Hippocampal formation (tissue), 2 donors: ENCODE measurements at places on chromosomes 6 and 20.

GRCh38 chr6:125930765-125931418 lies 25.7 kb upstream of the HINT3 start:
- no peak for DNase-seq

GRCh38 chr20:57711826-57712225 lies 2.0 kb upstream of the PMEPA1 start:
- no peak for DNase-seq

- no peak for DNase-seq
Observed at GRCh38 chr6:51398793-51399192, 580.1 kb downstream of the TFAP2B start.

- no peak for DNase-seq
Observed at GRCh38 chr20:37584238-37584807, 56.6 kb upstream of the BLCAP start.

DNA sequence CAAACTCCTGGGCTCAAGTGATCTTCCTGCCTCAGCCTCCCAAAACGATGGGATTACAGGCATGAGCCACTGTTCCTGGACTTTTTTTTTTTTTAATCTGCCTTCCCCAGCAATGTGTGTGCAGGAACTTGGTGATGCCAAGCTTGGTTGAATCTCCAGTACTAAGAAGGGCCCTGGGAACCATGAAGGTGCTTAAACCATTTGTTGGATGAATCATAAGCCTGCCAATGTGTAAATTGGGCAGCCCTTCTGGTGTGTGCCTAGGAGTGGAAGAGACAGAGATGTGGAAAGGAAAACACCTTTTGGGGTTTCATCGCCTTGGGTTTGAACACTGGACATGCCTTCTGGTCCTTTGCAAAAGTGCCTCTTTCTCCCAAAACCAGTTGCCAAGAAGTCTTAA lies 7.1 kb upstream of the SPO11 start:
- DNase-seq: no peak

DNA sequence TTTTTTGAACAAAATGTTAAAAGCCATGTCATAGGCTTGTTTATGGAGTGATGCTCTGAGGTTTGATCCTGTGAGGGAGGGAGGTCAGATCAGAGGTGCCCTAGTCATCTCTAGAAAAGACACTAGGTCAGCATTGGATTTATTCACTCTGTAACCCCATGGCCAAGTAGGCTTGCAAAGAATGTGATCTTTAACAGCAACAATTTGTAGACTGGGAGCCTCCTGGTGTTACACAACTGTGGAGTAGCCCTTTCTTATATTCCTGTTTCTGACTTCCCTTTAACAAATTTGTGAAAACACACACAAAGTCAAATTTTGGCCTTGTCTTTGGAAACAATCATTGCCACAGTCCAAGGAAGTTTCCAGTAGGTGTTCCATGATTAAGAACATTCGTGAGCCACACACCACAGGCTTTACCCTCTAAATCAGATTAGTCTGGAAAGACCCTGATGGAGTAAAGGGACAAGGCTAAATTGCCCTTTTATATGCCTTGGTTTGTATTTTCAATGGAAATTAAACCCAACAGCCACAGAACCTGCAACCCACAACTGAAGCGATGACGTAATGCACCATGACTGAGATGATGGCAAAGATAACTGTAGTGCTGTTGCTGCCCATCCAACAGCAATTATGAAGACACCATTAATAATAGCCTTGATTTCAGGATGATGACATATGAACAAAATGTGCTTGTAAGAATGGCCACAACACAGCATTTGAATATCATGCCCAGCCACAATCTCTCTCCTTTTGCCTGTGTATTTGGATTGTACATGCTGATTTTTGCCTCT lies 22.1 kb downstream of the SCP2D1 start:
- DNase-seq: no peak

DNA sequence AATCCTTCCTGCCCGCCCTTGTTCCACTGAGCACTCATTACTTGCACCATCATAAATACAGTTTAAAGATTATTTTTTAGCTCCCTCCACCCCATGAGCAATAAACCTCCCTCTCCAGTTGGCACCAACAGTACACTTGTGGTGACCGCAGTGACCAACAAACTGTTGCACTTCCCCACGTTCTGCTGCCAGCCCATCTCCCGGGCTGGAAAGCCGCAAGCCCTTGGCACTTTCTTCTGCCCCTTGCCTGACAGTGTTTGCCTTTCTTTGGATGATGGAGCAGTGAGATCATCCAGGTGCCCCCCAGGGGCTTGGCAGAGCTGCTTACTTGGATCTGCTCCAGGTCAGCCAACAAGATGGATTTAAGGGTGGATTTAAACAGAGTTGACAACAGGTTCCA lies 21.6 kb downstream of the KCNB1 start:
- DNase-seq: no peak

DNA sequence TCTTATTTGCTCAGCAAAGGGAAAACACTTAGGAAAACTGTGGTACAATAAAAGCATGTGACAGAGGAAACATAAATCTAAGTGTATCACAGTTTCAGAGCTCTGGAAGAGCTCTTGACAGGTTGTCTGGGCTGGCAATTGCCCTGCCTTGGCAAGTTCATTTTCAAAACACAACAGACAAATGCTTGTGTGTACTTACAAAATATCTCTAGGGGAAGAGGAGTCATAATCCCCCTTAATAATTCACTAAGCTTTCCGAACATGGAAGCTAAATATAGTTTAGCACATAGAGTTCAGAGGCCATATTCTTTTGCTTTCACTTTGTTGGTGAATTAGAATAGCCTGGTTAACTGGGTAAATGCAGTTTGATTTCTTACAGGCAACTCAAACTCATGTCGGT lies 211.6 kb upstream of the THEMIS start:
- DNase-seq: no peak

DNA sequence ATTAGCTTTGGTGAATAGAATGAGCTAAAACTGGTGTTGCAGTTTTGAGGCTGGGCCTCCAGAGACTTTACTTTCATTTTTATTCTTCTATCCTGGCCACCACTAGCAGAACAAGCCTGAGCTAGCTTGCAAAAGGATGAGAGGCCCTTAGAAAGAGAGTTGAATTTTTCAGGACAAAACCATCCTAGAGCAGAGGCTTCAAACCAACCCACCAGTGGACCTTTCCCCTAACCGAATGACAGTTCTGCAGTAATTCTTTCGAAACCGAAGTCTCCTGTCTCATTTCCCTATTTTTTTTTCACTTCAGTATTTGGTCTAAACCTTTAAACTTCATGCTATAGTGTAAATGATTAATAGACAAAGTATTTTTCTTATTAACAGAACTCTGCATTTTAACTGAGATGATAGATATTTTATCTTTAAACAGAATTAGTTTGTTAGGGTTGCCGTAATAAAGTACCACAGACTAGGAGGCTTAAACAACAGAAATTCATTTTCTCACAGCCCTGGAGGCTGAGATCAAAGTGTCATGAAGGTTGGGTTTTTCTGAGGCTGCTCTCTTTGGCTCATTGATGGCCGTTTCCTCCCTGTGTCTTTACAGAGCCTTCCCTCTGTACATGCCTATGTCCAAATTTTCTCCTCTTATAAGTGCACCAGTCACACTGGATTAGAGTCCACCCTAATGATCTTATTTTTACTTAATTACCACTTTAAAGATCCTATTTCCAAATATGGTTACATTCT lies 80.6 kb upstream of the PAK5 start:
- DNase-seq: no peak

DNA sequence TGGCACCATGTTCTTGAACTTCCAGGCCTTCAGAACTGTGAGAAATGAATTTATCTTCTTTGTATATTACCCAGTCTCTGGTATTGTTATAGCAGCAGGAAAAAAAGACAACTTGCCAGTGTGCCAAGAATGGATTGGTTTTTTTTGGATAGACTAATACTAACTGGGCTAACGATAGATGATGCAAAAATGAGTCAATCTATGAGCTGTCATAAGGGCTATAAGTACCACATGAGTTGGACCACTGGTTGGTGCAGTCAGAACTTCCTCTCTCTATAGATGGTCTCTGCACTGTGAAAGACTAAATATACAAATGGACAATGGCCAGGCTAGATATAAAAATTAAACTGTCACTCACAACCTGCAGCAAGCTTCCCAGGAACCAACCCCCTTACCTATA lies 87.6 kb upstream of the COL21A1 start:
- DNase-seq: no peak

- DNase-seq: no peak
Observed at GRCh38 chr20:50412069-50412468, 98.1 kb upstream of the PTPN1 start.

DNA sequence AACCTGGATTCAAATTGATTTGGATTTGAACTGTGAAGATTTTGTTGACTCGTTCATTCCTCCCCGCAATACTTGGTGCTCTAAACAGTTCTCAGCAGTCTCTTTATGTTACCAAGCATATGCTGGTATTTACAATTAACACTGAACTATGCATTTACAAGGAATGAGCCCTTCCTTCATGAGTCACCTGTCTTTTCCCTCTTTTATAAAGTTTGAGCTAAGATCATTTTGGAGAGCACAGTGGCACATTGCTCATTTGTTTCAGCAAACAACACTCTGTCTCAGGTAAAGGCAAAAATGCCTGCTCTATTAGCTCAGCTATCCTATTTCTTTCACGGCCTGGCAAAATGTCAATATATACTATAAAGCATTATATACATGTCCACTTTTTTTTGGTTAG lies 285.4 kb downstream of the PHACTR1 start:
- DNase-seq: no peak

DNA sequence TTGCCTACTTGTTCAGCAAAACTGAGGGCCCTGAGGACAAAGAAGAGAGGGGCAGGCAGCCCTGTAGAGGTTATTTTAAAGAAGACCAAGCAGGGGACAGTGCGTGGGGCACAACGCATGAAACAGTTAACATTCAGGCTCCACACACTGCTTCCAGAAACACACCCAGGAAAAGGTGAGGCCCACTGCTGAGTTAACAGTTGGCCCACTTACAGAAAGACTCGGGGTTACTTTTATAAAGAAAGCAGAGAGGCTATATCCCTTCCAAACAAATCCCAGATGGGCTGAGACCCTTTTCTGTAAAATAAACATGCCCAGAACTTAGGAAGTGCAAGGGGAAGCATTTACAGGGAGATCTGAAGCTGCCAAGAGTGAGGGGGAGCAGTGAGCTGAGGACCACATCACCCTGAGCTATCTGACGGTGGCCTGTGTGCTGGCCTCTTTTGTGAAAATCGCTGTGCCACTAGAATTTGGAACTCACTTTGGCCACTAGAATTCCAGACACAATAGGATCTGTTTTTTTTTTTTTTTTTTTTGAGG lies 49.8 kb upstream of the SSTR4 start:
- DNase-seq: no peak

DNA sequence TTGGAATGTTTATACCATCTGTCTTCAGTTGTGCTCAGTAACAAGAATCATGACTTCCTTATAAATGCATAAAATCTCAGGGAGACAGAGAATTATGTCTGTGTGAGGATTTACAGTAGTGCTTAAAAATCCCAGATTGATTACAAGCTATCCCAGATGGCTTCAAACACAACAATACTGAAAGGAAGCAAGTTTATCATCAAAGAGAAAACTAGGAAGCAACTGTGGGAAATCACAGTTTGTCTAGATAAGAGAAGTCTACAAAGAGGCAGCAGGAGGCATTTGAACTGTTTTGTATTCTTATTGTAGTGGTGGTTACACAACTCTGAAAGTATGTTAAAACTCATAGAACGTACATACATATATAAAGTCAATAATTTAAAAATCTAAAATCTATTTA lies 104.4 kb upstream of the SALL4 start:
- DNase-seq: no peak

- DNase-seq: no peak
Observed at GRCh38 chr20:24519476-24519875, 50.0 kb downstream of the SYNDIG1 start.

- DNase-seq: no peak
Observed at GRCh38 chr6:112307707-112308106, 39.4 kb upstream of the RFPL4B start.

- DNase-seq: no peak
Observed at GRCh38 chr6:21067521-21067920, 526.0 kb upstream of the SOX4 start.

DNA sequence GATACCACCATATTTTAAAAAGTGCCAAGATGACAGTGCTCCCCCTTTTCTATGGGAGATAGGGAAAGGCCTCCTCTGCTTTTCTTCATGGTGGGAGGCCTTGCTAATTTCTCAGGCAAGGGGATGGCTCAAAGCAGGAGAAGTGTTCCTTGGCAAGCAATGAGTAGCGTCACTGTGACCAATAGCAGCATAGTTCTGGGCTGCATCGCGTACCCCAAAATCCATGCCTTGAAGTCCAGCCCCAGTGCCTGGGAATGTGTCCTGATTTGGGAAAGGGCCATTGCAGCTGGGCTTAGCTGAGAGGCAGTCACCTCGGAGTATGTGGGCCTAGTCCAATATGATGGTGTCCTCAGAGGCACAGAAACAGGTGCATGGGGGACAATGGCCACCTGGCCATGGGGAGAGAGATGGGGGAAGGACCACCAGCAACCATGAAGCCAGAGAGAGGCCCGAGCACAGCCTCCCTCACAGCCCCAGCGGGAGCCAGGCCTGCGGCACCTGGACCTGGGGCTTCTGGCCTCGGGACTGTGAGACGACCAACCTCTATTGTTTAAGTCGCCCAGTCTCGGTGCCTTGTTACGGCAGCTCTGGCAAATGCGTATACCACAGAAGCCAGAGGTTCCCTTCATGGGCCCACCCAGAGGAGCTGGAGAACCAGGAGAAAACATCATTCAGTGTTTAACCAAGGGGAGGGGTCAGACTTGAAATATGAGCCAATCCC lies 153.1 kb upstream of the RPS6KA2 start:
- no peak for DNase-seq

DNA sequence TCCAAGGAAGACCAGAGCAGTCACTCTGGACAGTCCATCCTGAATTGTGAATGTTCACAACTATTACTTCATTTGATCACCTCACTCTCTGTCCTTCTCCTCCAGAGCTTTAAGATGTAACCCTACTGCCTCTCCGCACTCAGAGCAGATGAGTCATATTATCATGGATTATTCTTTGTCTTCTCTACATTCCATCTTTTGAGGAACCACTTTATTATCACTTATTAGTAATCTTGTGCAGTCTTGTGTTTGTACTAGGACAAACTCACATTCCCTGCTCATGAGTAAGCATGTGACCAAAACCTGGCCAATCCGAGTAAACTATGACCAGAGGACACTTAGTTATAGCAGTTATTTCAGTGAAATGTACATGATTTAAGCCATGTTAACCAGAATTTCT lies 401.5 kb upstream of the ADGRB3 start:
- no peak for DNase-seq

DNA sequence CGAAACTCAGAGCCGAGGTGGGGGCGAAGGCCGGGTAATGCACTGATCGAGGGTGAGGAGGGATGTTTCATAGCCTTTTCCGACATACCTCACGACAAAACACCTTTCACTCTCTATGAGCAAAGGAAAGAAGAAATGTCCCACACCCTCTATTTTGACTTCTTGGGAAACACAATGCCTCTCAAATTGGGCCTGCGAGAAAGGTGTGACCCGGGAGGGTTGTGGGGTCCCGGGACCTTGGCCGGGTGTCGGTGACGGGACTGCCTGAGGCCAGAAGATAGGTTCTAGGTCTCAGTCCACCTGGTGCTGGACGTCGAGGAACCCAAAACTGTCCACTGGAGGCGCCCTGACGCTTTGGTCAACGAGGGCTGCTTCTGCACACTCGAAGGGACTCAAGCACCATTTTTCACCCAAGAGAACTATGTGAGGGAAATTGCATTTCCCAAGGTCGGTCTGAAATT lies 41.1 kb upstream of the OSTM1 start:
- DNase-seq: no peak
